ENCODE measurements at places on chromosomes 16 and 17.
A peak's percentile ranks its signal among the peaks of the same experiment; 100 is the strongest.

DNA sequence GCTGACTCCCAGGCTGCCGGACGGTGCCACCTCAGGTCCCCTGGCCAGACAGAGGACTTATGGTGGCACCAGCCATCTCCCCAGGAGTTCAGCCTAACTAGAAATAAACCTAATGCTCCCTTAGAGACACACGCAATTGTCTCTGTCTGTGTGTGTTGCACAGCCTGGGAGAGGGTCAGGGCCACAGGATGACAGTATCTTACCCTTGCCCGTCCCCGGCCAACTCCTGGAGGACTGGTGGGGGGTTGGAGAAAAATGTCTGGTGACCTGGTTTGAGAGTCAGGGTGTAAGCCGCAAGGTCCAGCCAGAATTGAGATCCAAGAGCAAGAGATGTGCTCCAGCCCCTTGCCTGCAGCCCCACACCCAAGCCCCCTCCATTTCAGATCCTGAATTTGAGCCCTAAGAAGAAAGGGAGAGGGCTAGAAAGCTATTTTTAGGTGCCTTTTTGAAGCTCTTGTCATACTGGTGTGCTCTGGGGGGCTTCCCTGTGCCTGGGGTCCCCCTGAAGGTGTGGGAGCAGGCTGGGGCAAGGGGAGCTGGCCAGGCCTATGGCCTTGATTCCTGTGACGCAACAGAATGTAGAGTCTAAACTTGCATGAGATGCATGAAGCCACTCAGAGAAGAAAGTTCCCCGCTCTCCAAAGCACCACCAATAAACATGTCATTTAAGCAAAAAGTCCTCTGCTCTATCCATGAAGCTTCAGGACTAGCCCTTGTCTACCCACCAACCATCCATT, 12.9 kb downstream of the ZNF319 start:
- H3K4me1 ChIP-seq: peaks cover 20% of the 10 kb centered on the region
- no peak for DNase-seq
- no peak overlapping the region for H3K4me3 ChIP-seq
- peaks cover 10% of the 10 kb centered on the region for H3K36me3 ChIP-seq
- peaks cover 22% of the 10 kb centered on the region for H3K27me3 ChIP-seq

GRCh38 chr17:68544111-68544915, 32.1 kb downstream of the PRKAR1A start:
- no peak overlapping the region for H3K4me3 ChIP-seq
- H3K4me1 ChIP-seq: peaks cover 3% of the 10 kb centered on the region
- H3K27me3 ChIP-seq: no peaks in the 10 kb centered on the region

GRCh38 chr16:57723170-57723569, 12.4 kb upstream of the KATNB1 start:
- H3K27ac ChIP-seq: no peak overlapping the region
- no peak for DNase-seq
- no peaks in the 10 kb centered on the region for H3K27me3 ChIP-seq
- H3K4me3 ChIP-seq: no peak overlapping the region

DNA sequence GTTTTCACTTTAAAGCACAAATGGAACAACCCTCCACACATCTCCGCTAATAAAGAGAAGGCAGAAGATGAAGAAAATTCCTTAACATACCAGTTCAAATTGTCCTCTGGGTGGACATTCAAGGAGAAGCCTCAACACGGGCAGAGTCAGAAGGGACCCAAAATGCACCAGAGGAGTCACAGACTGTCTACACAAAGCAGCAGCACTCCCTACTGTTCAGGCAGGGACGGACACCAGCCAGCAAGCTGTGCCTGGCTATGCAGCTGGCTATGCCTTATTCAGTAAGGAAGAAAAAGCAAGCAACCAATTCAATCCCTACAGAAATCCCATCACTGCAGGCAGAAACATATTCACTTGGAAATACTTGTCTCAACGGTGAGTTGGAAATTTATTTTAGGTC, 8.1 kb downstream of the DNAJC7 start:
- H3K36me3 ChIP-seq: peaks cover 5% of the 10 kb centered on the region
- H3K4me1 ChIP-seq: peaks cover 20% of the 10 kb centered on the region
- H3K27me3 ChIP-seq: no peaks in the 10 kb centered on the region
- H3K4me3 ChIP-seq: no peak overlapping the region
- H3K27ac ChIP-seq: no peak overlapping the region

GRCh38 chr16:56262551-56263245, 71.4 kb downstream of the GNAO1 start:
- H3K27me3 ChIP-seq: no peaks in the 10 kb centered on the region
- H3K27ac ChIP-seq: no peak overlapping the region
- H3K36me3 ChIP-seq: peaks cover 19% of the 10 kb centered on the region
- DNase-seq: peak; percentile 83

GRCh38 chr17:72238157-72238673, 117.4 kb downstream of the SOX9 start:
- no peak for DNase-seq
- no peaks in the 10 kb centered on the region for H3K27me3 ChIP-seq
- H3K27ac ChIP-seq: no peak overlapping the region
- no peaks in the 10 kb centered on the region for H3K36me3 ChIP-seq
- peaks cover 21% of the 10 kb centered on the region for H3K4me1 ChIP-seq
- no peak overlapping the region for H3K4me3 ChIP-seq

- DNase-seq: no peak
- H3K4me1 ChIP-seq: peaks cover 27% of the 10 kb centered on the region
- H3K27ac ChIP-seq: peak overlapping the region; percentile 64
- no peaks in the 10 kb centered on the region for H3K27me3 ChIP-seq
- no peak overlapping the region for H3K4me3 ChIP-seq
- H3K36me3 ChIP-seq: peaks cover 71% of the 10 kb centered on the region
Measured at GRCh38 chr17:80925688-80926335, 65.8 kb upstream of the CHMP6 start.

DNA sequence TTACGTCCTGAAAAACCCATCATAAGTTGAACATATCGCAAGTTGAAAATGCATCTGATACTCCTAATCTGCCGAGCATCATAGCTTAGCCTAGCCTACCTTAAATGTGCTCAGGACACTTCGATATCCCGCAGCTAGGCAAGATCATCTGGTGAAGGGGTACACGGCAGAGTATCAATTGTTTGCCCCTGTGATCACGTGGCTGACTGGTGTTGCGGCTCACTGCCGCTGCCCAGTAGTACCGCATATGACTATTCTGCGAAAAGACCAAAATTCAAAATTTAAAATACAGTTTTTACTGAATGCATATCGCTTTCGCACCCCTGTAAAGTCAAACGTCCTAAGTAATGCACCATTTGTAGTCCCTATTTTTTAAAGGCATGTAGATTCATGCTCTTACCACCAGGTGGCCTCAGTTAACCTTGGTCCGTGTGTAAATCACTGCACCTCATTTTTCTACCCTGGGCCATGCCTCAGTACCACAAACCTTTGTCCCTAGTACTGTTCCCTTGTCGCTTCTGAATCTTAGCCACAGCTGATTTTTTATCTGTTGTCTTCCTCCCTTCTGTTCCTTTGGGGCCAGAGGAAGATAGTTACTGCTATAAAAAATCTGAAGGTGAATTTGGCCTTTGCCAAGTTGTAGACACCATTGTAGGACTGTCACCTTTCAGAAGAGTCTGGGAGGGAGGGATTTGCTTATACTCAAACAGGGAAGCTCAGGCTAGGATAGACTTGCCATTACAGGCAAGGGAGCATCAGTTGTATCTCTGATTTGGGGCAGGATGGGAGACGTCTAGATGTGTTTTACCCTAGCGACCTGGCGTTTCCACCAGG, 34.4 kb downstream of the WWP2 start:
- DNase-seq: peak; percentile 94
- peaks cover 3% of the 10 kb centered on the region for H3K4me1 ChIP-seq
- no peak overlapping the region for H3K27ac ChIP-seq
- H3K36me3 ChIP-seq: peaks cover 3% of the 10 kb centered on the region
- H3K27me3 ChIP-seq: no peaks in the 10 kb centered on the region

GRCh38 chr17:32492648-32493289, 6.0 kb downstream of the CDK5R1 start:
- peaks cover 78% of the 10 kb centered on the region for H3K4me1 ChIP-seq
- no peak for DNase-seq
- no peak overlapping the region for H3K27ac ChIP-seq
- no peak overlapping the region for H3K4me3 ChIP-seq
- H3K27me3 ChIP-seq: no peaks in the 10 kb centered on the region

DNA sequence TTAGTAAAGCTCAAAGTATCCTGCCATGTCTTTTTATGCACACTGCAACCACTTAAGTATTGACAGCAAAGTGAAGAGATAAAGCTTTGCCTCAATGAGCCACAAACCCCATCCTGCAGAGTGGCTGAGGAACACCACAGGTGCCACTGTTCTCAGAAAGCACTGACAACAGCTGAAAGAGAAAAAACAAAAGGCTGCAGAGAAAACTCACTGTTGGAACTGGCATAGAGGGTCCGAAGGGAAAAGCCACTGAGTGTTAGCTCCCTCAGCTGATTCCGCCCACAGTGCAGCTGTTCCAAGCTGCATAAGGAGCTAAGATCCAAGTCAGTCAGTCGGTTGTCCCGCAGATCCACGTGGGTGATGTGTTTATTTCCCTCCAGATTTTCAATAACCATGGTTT, 48.3 kb downstream of the PHLPP2 start:
- H3K4me1 ChIP-seq: no peaks in the 10 kb centered on the region
- DNase-seq: no peak
- H3K36me3 ChIP-seq: peaks cover 23% of the 10 kb centered on the region
- no peaks in the 10 kb centered on the region for H3K27me3 ChIP-seq

- no peak for DNase-seq
- H3K36me3 ChIP-seq: peaks cover 75% of the 10 kb centered on the region
- no peaks in the 10 kb centered on the region for H3K27me3 ChIP-seq
Measured at GRCh38 chr16:27220120-27220519, 16.8 kb downstream of the KDM8 start.

GRCh38 chr17:19322129-19322505, 40.4 kb downstream of the B9D1 start:
- no peak overlapping the region for H3K4me3 ChIP-seq
- peaks cover 33% of the 10 kb centered on the region for H3K4me1 ChIP-seq
- H3K27ac ChIP-seq: no peak overlapping the region
- DNase-seq: no peak
- peaks cover 27% of the 10 kb centered on the region for H3K36me3 ChIP-seq
- no peaks in the 10 kb centered on the region for H3K27me3 ChIP-seq

DNA sequence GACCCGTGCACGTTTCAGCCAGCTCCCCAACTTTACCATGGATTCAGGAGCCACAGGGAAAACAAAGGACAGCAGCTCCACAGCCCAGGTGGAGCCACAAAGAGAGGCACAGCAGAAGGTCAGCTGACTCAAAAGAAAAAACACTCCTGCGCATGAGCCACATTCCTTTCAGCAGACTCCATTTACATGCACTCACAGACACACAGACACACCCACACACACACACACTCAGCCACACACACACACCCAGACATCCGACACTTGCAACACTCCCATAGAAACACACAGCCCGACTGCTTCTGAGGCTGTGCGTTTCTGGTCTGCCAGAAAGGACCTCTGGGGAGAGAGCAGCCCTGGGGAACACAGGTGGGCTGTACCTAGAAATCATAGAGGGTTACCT, 2335.5 kb downstream of the TP53TG3F start:
- no peak overlapping the region for H3K27ac ChIP-seq
- H3K27me3 ChIP-seq: no peaks in the 10 kb centered on the region
- no peak for DNase-seq
- H3K4me3 ChIP-seq: no peak overlapping the region
- H3K36me3 ChIP-seq: no peaks in the 10 kb centered on the region

GRCh38 chr16:4200000-4200780, 41.7 kb downstream of the SRL start:
- H3K36me3 ChIP-seq: no peaks in the 10 kb centered on the region
- DNase-seq: no peak
- no peak overlapping the region for H3K27ac ChIP-seq
- H3K4me1 ChIP-seq: peaks cover 6% of the 10 kb centered on the region
- H3K4me3 ChIP-seq: no peak overlapping the region
- H3K27me3 ChIP-seq: no peaks in the 10 kb centered on the region

- no peaks in the 10 kb centered on the region for H3K36me3 ChIP-seq
- H3K4me3 ChIP-seq: no peak overlapping the region
- H3K4me1 ChIP-seq: peaks cover 24% of the 10 kb centered on the region
- H3K27me3 ChIP-seq: no peaks in the 10 kb centered on the region
Measured at GRCh38 chr16:89031715-89032659, 55.0 kb upstream of the CBFA2T3 start.

DNA sequence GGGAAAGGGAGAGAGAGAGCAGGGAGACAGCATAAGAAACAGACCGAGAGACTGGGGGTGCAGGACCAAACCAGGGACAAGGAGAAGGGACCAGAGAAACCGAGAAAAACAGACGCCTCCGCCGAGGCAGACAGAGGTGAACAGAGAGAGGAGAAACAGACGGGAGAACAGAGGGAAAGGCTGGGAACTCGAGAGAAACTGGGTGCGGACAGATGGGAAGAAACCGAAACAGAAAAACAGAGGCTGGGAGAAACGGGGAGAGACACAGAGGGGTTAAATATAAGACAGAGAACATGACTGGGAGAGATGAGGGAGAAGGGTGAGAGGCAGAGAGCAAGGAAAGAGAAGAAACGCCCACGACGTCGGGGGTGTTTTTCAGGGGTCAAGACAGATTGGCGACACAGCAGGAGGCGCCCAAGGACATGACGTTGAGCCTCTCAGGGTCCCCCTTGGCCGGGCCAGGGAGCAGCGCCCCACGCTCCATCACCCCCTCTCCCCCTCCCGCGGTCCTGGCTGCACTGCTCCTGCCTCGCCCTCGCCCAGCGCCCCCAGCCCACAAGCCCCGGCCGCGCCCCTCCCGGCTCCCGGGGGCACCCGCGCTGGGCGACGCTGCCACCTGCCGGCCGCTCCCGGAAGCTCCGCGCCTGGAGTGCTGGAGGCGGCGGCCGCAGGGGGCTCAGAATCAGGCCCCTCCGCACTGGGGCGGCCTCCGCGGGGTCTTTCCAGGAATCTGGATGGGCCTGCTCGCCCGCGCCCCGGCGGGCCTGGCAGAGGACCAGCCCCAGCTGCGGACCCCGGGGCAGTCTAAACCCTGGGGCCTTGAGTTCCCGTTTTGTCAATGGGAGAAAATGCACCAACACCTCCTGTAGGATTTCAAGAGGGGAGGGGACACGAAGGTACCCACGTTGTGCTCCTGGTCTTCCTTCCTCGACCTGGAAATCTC, 1.3 kb upstream of the TMEM92 start:
- H3K4me1 ChIP-seq: peaks cover 58% of the 10 kb centered on the region
- H3K36me3 ChIP-seq: no peaks in the 10 kb centered on the region
- H3K27ac ChIP-seq: peak overlapping the region; percentile 95
- H3K27me3 ChIP-seq: peaks cover 30% of the 10 kb centered on the region

DNA sequence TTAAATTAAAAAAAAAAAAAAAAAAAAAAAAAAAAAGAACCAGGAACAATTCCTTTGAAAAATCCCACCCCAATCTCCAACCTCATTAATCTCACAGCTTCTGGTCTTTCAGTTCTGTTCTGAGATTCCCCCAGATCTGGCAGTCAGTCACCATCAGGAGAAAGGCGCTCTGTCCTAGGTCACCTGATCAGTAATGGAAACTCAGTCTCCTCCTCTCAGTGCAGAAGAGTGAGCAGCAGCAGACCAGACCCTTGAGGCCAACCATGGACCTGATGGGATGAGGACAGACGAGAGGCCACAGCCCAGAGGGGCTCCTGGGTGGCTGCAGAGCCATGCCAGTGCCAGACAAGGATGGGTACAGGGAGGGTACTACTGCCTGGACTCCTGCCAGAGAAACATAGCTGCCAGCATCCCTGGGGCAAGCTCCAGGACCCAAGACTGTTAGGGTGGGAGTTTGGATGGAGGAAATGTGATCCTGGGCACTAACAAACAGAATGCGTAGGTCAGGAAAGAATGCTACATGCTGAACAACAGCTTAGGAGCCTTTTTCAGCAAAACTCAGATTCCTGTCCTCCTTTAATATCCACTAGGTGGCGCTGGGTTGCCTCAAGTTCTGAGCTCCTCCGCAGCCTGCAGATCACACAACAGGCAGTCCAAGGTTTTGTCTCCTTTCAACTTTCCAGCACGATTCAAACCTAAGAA, 28.7 kb downstream of the MPG start:
- H3K4me1 ChIP-seq: peaks cover 25% of the 10 kb centered on the region
- DNase-seq: peak; percentile 68
- H3K27me3 ChIP-seq: no peaks in the 10 kb centered on the region
